ENCODE measurements at places on chromosomes 1 and 21.

DNA sequence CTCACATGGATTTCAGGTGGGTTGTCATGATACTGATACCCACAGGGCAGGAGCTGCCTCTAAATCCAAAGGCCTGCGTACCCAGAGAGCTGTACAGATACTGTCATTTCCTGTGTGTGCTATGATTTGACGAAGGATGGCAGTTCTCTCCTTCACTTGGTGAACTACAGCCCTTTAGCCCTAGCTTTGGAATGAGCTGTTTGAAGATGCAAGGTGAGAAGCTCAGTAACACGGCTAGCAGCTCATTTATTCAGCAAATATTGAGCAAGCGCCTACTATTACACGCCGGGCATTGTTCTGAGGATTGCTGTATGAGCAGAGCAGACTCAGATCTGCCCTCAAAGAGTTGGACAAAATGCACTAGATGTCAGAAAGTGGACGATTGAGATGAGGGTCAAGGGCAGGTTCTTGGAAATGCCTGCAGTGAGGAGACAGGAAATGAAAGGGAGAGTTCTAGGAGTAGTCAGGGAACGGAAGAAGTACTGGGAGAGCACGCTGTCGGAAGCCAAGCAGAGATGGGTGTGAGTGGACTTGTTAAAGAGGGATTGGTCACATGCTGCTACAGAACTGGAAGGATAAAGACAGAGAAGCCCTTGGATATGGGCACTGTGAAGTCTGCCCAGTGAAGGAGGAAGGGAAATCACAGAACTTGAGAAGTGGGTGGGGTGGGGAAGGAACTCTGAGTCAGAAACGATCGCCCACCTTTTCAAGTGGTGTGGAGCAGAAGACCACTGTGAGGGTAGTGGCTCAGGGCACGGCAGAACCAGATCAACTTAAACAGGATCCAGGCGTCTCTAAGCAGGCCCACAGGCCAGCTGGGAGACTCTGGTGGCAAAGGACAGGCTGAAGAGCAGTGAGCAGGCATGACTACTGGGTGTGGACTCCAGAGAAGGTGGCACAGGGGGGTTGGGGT, 7.1 kb downstream of the PTGFRN start:
- no peak for DNase-seq

GRCh38 chr1:224223819-224224714, 41.0 kb downstream of the DEGS1 start:
- no peak for DNase-seq

DNA sequence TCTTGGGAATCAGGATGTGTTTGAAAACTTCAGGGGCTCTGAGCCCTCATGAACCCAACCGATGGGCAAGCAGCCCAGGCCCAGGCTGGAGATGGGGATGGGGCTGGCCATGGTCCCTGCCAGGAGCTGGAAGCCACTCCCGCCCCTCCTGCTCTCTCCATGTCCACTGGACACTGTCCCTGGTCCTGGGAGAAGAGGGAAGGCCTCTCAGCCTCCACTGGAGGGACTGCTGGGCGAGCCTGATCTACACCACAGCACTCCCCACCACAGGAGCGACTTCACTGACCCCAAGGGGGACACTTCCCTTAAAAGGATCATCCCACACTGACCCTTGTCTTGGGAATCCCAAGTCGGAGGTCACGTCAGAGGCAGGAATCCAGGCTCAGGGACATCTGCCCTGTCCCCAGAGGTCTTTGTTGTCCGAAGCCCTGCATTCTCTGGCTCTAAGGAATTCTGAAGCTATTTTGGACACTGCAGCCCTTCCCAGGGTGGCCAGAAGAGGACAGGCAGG, 16.9 kb upstream of the COL18A1 start:
- no peak for DNase-seq

DNA sequence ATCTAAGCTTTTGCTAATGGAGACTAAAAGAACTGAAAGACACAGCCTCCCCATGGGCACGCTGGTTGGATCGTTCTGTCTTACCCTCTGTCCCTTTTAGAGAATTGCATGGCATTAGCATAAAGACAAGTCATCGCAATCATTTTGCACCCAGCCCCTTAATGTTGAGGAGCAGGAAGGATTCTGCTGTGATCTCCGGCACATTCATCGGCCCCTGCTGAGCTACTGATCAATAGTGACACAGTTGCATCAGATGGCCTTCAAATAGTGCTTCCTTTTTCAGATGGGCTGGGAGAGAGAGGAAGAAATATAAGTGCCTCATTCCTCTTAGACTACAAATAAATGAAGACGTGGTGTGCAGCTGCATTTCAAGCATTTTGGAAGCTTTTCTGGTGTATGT, 75.4 kb downstream of the NOS1AP start:
- DNase-seq: no peak

- DNase-seq: no peak
Measured at GRCh38 chr1:170580636-170581440, 48.9 kb downstream of the GORAB start.

Measured in cortex of kidney (tissue), 1 donor.